ENCODE measurements at places on chromosomes 4 and X.
A peak's percentile ranks its signal among the peaks of the same experiment; 100 is the strongest.

- DNase-seq, result peak; percentile 66
Observed at GRCh38 chr4:92381616-92382015, 77.8 kb downstream of the GRID2 start.

GRCh38 chr4:137927972-137928371, 314.2 kb downstream of the SLC7A11 start:
- DNase-seq, result no peak

DNA sequence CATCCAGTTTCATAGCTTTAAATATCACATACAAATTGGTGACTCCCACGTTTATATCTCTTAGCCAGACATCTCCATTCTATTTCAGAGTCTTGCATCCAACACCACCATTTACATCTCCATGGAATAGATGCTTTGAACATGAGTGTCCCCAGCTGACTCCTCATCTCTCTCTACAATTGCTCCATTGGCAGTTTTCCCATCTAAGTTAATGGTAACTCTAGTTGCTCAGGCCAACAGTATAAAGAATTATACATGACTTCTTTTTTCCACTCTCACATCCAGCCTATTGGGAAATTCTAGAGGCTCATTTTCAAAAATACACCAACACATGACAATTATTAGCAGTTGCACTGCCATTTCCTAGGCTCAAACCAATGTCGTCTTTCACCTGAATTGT, 388.2 kb downstream of the STIM2 start:
- DNase-seq, result peak; percentile 10

GRCh38 chr4:182174979-182175378, 68.2 kb upstream of the TENM3 start:
- no peak for DNase-seq

DNA sequence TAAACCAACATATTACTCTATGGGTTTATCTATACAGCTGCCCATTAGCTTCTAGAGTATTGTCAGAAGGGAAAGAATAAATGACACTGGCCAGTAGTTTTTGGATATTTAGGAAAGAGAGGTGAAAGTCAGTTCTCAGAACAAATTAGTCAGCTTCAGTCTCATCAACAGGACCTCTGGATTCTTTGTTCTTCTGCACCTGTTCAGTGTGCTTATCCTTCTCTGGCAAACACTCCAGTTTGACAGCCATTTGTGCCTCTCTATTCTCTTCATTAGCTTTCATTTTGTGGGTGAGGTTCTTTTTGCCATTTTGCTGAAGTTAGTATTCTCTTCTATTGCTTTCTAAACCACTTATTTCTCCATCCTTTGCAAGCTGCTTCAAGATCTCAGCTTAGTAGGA, 107.0 kb downstream of the PCDH18 start:
- DNase-seq, result no peak

DNA sequence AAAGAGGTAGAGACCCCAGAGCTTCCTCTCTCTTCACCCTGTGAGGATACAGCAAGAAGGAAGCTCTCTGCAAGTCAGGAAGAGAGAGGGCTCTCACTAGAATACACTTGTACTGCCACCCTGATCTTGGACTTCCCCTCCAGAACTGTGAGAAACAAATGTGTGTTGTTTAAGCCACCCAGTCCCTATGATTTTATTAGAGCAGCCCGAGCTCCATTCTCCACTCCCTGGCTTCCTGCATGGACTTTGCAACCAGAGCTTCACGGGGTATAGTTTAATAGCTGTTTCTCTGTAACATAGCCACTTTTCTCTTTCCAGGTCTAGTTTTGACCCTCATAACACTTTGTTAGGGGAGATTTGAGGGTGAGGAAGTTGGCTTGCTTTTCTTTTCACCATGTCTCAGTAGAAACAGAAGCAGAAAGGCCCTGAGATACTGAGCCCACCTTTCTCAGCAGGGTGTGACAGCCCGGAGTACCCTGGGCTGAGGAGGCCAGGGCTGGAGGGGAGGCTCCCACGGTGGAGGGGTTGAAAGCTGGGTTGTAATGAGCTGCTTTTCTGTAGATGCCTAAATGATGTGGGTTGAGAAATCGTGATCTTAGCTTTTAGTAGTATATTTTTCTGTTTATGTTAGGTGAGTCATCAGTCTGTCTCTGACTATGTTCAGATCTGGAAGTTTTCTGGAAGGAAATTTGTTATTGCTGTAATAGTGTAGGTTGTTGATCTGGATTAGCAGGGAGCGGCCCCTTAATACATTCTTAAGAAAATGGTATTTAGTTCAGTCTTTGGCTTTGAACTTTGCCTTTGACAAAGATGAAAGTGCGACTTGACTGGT, 118.6 kb downstream of the PTTG2 start:
- no peak for DNase-seq

DNA sequence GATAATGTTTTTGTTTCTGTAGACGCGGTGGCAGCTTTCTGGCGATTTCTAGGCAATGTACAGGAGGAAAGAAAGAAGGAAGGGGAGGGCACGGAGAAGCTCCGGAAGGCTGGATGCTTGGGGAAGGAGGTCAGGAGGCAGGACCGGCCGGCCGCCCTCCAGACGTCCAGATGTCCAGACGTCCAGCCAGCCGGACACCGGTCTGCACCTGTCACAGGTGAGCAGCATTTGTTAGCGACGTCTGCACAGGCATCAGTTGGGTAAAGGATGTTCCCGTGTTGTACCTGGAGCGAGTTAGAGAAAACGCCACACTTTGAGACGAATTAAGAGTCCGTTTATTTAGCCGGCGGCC, 90.0 kb upstream of the PPP2R3B start:
- DNase-seq, result no peak

GRCh38 chr4:36303426-36304137, 22.2 kb downstream of the DTHD1 start:
- DNase-seq, result peak; percentile 42

- no peak for DNase-seq
Observed at GRCh38 chr4:110415041-110415440, 60.9 kb upstream of the ENPEP start.

GRCh38 chrX:20529711-20530110, 263.0 kb upstream of the RPS6KA3 start:
- no peak for DNase-seq

DNA sequence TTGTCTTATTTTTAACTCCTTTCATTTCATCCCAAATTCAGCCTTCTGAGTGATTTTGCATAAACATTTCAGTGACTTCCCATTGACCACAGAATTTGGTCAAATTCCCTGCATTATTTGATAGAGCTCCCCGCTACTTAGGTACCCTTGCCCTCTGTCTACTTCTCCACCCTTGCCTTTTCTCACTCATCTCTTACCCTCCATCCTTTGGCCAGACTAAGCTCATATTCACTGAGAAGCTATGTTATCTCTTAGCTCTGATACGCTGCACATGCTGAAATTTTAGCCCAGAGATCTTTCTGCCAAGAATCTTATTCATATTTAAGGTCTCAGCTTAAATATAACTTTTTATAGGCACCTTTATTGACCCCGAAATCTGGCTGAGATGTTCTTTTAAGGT, 1031.9 kb downstream of the ADGRL3 start:
- no peak for DNase-seq

DNA sequence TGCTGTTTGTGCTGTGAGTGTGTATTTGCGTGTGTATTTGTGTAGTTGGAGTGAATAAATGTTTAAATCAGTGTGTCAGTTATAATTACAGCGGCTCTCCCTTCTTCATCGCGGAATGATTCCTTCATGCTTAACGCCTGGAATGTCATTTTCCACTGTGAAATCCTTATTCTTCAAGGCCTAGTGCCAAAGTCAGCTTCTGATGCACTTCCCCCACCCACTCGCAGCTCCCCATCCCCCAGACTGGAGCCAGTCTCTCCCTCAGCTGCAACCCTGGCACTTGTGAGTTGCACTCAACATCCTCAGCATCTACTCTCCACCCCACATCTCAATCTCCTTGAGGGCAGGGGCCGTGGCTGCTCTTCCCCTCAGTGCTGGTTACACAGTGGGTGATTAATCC, 583.0 kb downstream of the BCOR start:
- no peak for DNase-seq

- DNase-seq, result peak; percentile 77
Observed at GRCh38 chr4:145804116-145804515, 124.2 kb downstream of the C4orf51 start.

DNA sequence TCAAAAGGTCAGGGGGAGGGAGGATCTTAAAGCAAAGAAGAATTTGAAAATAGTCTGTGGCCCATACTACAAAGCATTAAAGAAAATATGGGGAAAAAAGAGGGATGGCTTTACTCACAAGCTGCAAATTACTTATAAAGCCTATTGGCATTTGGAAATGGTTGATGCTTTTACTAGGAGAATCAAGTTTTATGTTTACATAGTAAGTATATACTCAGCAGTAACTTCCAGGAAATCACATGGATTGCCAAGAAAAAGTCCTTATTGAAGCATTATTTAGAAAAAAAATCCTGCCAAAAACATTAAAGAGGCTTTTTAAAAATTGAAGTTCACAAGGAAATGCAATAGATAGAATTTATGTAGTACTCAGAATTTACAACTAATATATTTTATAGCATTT, 8.4 kb upstream of the SH3RF1 start:
- no peak for DNase-seq

DNA sequence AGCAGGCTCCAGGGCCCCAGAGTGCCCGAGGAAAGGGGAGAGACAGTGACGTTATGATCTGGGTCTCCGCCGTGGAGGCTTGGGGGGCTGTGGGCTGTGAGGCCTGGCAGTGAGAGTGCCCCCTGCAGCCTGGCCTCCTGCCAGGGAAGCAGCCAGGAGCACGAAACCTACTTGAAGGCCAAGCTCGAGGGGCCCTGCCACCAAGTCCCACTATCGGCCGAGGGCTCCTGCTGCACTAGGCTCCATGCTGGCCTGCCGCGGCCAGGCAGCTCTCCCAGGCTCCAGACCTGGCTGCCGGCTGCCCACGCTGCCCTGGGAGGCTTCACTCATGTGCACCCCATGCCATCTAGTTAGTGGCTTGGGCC, 18.7 kb downstream of the FLNA start:
- DNase-seq, result no peak

- no peak for DNase-seq
Observed at GRCh38 chr4:134865675-134866074, 664.1 kb upstream of the PABPC4L start.

DNA sequence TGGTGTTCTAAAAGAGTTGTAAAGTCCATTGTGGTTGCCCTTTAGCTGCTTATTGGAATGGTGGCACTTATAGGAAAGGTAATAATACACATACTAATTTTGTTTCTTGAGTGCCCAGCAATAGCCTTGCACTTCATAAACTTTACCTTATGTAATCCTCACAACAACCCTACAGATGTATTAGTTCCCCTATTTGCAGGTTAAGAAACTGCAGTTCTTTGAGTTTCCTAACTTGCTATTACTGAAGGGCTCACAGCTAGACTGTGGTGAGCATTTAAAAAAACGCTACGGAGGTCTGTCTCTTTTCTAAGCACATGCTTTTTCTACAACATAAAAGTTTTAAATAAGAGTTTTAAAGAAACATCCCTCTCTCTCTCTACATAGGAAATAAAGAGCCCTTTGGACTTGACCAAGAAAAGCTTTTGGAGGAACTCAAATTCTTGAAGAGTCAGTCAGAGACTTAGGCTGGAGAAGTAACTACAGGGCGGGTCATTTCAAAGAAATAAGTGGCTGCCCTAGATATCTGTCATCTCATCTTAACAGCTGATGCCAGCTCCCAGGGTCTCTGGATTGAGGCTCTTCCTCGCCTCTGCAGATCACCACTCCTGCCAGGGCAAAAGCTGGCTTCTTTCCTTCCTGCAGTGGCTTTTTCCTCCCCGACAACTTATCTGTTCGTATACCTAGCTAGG, 42.0 kb upstream of the FBXW7 start:
- DNase-seq, result peak; percentile 5

- no peak for DNase-seq
Observed at GRCh38 chr4:55071951-55072350, 53.4 kb downstream of the KDR start.

DNA sequence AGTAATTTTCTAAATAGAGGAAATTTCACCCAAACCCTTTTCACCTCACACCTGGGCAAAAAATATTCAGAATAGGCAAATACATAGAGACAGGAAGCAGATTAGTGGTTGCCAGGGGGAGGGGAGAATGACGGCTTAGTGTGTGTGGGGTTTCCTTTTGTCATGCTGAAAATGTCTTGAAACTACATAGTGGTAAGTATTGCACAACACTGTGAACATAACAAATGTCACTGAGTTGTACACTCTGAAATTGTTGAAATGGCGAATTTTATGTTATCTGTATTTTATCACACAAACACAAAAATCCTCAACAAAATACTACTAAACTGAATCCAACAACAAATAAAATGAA, 60.7 kb upstream of the PLAC1 start:
- DNase-seq, result no peak

GRCh38 chrX:17820100-17820499, 41.0 kb downstream of the RAI2 start:
- no peak for DNase-seq

DNA sequence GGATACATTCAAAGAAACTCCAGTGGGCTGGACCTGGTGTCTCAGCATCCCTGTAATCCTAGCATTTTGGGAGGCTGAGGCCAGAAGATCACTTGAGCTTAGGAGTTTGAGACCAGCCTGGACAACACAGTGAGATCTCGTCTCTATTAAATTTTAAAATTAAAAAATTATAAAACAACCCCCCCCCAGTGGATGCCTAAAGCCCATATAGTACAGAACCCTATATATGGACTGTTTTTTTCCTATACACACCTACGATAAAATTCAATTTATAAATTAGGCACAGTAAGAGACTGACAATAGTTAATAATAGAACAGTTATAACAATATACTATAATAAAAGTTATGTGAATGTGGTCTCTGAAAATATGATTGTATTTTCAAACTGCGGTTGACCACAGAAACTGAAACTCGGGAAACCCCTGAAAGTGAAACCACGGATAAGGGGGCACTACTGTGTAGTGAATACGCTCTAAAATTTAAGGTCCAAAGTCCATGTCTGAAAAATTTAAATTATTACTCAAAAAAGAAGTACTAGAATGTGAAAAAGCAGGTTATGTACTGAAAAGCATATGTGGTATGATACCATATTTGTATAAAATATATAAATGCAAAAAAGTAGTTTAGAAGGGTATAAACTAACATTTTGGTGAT, 2.0 kb downstream of the SMIM14 start:
- DNase-seq, result peak; percentile 50

- DNase-seq, result no peak
Observed at GRCh38 chr4:157832596-157832995, 340.2 kb downstream of the GASK1B start.

- no peak for DNase-seq
Observed at GRCh38 chr4:142230991-142231390, 594.6 kb downstream of the IL15 start.

DNA sequence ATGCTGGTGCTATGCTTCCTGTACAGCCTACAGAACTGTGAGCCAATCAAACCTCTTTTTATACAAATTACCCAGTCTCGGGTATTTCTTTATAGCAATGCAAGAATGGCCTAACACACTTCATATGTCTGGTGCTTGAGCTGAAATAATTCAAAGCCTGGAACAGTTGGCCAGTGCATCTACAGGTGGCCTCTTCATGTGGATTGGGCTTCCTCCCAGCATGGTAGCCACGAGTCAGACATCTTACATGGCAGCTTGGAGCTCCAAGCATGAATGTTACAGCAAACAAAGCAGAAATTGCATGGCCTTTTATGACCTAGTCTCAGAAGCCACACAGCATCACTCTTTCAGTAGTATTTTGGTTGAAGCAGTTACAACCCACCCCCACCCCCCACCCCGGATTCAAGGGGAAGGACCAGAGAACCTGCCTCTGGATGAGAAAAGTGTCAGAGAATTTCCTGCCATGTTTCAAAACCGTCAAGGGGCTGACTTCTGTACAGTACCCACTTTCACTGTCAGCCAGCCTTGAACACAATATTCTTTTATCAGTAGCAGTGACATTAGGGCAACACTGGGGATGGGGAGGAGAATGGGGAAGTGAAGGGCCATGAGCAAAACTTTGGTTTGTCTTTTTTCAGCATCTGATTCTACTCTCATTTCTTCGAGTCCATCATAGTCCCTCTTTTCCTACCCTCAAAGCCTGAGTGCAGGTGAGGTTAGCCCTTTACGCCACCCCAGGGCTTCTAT, 368.7 kb downstream of the BCOR start:
- DNase-seq, result no peak

Data from kidney tubule cell (primary cell).